ENCODE measurements at places on chromosomes 4 and X.

GRCh38 chrX:115591856-115592842, 31.2 kb downstream of the PLS3 start:
- H3K27me3 ChIP-seq = peaks cover 60% of the 10 kb centered on the region
- DNase-seq = no peak
- H3K27ac ChIP-seq = peak overlapping the region; percentile 43
- H3K36me3 ChIP-seq = no peaks in the 10 kb centered on the region
- H3K4me1 ChIP-seq = no peaks in the 10 kb centered on the region

DNA sequence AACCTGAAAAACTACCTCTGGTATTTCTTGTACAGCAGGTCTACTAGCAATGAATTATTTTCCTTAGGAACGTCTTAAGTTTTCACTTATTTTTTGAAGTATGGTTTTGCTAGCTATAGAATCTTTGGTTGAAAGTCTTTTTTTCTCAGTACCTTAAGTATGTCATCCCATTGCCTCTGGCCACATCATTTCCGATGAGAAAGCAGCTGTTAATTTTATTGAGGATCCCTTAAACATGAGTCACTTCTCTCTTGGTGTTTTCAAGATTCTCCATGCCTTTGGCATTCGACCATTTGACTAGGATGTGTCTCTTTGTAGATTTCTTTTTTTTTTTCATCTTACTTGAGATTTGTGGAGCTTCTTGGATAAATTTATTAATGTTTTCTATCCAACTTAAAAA, 803.8 kb upstream of the AMOT start:
- no peaks in the 10 kb centered on the region for H3K36me3 ChIP-seq
- no peak overlapping the region for H3K4me3 ChIP-seq
- no peak for DNase-seq
- H3K27ac ChIP-seq = no peak overlapping the region

- no peak for DNase-seq
- no peaks in the 10 kb centered on the region for H3K4me1 ChIP-seq
- H3K36me3 ChIP-seq = no peaks in the 10 kb centered on the region
- no peak overlapping the region for H3K4me3 ChIP-seq
These were observed 7.0 kb upstream of the TET2 start for GRCh38 chr4:105139646-105140045.

GRCh38 chr4:189547559-189547958, 393.1 kb upstream of the FRG1 start:
- H3K27ac ChIP-seq = no peak overlapping the region
- no peaks in the 10 kb centered on the region for H3K27me3 ChIP-seq
- DNase-seq = no peak
- no peak overlapping the region for H3K4me3 ChIP-seq
- H3K36me3 ChIP-seq = no peaks in the 10 kb centered on the region
- no peaks in the 10 kb centered on the region for H3K4me1 ChIP-seq

- H3K4me3 ChIP-seq = no peak overlapping the region
- H3K27me3 ChIP-seq = no peaks in the 10 kb centered on the region
- H3K27ac ChIP-seq = no peak overlapping the region
- H3K36me3 ChIP-seq = no peaks in the 10 kb centered on the region
- H3K4me1 ChIP-seq = no peaks in the 10 kb centered on the region
These were observed 18.0 kb downstream of the AIFM1 start for GRCh38 chrX:130147631-130148030.

- H3K27me3 ChIP-seq = no peaks in the 10 kb centered on the region
- H3K4me3 ChIP-seq = peak overlapping the region; percentile 72
- peak overlapping the region; percentile 88 for H3K27ac ChIP-seq
- no peak for DNase-seq
- no peaks in the 10 kb centered on the region for H3K36me3 ChIP-seq
- H3K4me1 ChIP-seq = no peaks in the 10 kb centered on the region
These were observed 804 bp downstream of the OSTC start for GRCh38 chr4:108651014-108651791.

DNA sequence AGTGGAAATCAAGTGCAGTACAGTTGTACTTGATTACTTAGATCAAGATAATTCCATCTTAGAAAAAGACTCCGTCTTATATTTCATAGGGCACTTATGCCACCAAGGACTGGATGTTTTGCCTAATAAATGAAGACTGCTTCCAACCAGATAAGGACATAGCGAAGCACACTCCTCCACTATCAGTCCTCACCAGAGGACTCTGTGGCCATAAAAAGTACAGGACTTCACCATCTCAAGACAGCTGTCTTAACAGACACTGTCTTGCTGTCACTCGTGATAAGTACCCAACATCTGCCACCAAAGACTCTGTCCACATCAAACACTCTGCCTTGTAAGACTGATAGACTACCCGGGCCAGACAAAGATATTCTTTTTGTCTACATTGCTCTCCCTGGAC, 352.0 kb downstream of the TRAM1L1 start:
- H3K27me3 ChIP-seq = no peaks in the 10 kb centered on the region
- DNase-seq = no peak
- H3K36me3 ChIP-seq = no peaks in the 10 kb centered on the region
- H3K27ac ChIP-seq = no peak overlapping the region
- no peak overlapping the region for H3K4me3 ChIP-seq

- no peak for DNase-seq
- no peak overlapping the region for H3K27ac ChIP-seq
- H3K27me3 ChIP-seq = no peaks in the 10 kb centered on the region
- H3K4me1 ChIP-seq = no peaks in the 10 kb centered on the region
- no peak overlapping the region for H3K4me3 ChIP-seq
These were observed 4.8 kb upstream of the KIAA0232 start for GRCh38 chr4:6777636-6778281.
